ENCODE measurements at places on chromosomes 5 and 9.

DNA sequence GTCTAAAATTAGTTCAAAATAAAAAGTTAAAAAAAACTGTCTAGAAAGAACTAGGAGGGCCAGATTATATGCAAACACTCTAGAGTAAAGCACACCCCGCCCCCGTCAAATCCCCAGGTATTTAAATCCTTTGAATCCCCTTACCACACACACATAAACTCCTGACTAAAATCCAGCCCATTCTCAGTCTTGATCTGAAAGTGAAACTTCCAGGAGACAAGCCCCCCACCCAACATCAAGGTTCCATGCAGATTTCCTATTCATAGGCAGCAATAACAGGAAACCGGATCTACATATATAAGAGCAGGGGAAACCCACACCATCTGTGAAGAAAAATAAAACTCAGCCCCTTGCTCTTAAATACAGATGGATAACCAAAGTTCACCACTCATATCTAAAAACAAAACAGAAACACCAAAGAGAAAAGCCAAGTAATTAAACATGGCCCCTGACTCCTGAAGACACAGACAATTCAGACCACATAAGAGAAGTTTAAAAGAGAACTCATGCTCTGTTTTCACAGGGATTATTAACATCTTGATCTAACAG lies 42.3 kb downstream of the MARCHF3 start:
- DNase-seq: no peak

- DNase-seq: no peak
These were observed 83.1 kb upstream of the STARD4 start for GRCh38 chr5:111595425-111595824.

GRCh38 chr9:132793606-132794580 lies 84.2 kb downstream of the AK8 start:
- DNase-seq: no peak

- no peak for DNase-seq
These were observed 204.5 kb downstream of the RGS3 start for GRCh38 chr9:113668061-113668460.

GRCh38 chr9:126773004-126773607 lies 31.7 kb upstream of the ZBTB43 start:
- DNase-seq: no peak

GRCh38 chr9:96031916-96032534 lies 156.5 kb downstream of the ERCC6L2 start:
- no peak for DNase-seq

DNA sequence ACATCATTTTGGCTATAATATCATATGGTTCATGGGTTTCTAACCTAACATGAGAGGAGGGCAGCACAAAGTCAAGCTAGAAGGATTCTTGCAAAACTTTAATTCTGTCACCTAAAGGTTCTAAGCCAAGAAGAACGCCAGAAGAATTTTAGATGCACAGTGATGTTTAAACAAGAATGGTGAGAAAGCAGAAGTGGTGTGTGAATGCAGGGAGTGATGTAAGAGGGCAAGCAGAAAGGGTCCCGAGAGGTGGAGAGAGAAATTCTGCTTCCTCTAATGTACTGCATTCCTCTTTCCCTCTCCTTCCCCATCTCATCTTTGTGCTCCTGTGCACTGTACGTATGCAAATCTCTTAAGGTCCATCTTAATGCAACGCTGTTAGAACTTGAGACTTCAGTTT lies 2.1 kb upstream of the TRMO start:
- DNase-seq: no peak

GRCh38 chr5:157747173-157747740 lies 3.7 kb downstream of the LSM11 start:
- no peak for DNase-seq

GRCh38 chr9:125883565-125884217 lies 136.5 kb downstream of the PBX3 start:
- DNase-seq: no peak

GRCh38 chr5:65026816-65027548 lies 258.3 kb downstream of the CWC27 start:
- no peak for DNase-seq
